CD8-positive, alpha-beta T cell (primary cell): ENCODE measurements at places on chromosomes 7 and 10.
A peak's percentile ranks its signal among the peaks of the same experiment; 100 is the strongest.

DNA sequence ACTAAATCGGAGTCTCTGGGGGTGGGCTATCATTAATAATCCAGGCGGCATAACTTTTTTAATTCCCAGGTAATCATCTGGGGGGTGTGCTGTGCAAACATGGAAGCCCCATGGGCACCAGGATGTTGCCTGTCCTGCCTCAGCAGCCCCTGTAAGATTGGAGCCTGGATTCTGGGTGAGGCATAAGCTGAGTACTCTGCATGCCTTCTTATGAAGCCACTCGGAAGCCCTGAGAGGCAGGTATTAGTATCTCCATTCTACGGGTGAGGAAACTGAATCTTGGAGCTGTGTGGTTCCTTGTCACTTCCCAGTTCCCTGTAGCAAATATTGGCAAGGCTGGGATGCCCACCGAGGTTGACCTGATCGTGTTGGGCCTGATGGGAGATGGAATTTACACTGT lies 7.4 kb upstream of the OPN4 start:
- no peak for DNase-seq

DNA sequence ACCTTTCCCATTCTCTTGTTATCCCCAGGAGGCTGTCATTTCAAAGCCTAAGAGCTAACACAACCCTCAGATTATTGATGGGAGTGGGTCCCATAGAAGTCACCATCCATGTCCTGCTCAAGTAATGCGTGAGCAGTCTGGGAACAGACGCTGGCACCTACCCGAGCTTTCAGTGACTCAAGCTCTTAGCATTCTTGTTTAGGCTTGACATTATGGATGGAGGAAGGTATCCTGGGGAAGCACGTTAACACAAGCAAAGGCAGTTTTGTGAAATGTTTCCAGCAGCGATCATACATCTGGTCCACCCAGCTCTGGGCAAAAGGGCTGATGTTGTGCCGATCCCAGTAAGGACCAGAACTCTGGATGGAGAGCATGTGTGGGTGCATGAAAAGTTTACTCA lies 30.0 kb upstream of the AUTS2 start:
- no peak for DNase-seq

GRCh38 chr7:30177965-30178364 lies 43.2 kb downstream of the MTURN start:
- DNase-seq: no peak

- peak; percentile 27 for DNase-seq
Measured at GRCh38 chr10:133142523-133143199, 17.4 kb upstream of the KNDC1 start.

DNA sequence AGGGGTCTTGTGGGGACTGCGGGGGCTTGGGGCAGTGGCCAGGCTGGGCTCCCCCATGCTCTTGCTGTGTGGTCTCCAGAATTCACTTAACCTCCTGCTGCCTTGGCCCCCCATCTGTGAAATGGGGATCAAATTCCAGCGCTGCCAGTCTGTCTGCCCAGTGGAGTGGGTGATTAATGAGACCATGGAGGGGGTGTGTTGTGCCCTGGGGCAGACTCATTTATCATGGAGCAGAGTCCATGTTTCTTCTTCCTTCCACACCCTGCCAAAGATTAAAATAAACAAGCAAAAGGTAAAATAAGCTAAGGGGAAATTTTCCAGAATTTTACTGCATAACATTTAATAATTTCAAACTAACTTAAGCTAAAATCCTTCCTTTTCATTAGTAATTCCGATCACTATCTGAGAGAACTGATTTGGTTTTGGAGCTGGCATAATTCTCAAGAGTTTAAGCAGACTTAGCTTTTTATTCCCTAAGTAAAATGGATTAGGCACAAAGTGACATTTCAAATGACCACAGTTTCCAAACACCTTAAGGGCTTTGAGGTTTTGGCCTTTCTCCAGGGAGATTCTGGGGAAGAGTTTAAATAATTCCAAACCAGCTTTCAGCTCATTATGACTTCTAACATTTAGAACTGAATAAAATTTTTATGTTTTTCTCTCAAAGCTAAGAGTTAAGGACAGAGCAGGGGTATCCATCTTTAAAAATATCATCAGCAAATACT lies 211.9 kb downstream of the CXCL12 start:
- DNase-seq: no peak

DNA sequence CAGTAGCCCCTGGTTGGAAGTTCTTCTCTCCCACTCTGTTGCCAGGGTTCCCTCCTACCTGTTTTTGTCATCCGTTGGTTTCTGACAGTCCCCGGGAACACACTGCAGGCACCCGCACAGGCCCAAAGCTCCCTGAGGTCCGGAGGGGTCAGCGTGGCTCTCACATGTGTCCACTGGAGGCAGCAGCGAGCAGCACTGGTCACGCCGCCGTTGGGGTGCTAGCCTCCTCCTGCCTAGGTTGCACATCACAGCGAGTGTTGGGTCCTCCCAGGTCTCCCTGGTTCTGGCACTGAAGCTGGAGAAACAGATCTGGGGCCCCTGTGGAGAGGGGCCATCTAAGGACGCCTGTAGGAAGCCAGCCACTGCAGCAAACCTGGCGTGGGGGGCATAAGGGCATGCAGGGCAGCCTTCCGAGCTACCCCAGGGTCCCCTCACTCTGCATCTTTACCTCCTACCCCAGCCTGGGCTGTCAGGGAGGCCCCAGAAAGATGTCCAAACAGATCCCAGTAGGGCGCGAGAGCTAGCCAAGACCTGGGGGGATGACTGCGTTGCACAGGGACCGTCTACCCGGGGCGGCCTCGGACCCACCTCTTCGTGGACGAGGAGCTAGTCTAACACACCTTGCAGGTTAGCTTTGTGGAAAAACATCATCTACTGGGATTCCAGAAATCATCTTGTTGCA lies 28.9 kb downstream of the LRRC27 start:
- DNase-seq: peak; percentile 30

DNA sequence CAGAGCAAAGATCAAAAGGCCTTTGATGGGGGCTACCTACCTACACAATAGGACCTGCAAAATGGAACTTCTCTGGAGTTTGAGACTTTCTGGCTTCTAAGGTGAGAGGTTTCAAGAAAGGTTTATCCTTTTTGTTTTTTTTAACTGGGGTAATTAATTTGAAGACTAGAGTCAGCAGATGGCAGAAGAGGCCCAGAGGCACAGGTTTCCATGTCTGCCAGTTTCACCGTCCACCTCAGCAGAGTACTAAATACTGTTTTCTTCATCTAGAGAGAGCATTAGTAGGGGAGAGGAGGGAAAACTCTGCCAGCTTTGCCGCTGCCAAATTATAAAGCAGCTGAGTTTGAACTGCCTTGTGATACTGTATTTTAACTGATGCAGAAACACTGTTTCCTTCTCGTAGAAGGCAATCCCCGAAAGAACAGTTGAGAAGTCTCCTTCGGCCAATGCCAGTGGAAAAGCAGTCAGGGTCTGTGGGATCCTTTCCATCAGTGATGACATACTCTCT lies 138.7 kb downstream of the SLC25A13 start:
- no peak for DNase-seq

DNA sequence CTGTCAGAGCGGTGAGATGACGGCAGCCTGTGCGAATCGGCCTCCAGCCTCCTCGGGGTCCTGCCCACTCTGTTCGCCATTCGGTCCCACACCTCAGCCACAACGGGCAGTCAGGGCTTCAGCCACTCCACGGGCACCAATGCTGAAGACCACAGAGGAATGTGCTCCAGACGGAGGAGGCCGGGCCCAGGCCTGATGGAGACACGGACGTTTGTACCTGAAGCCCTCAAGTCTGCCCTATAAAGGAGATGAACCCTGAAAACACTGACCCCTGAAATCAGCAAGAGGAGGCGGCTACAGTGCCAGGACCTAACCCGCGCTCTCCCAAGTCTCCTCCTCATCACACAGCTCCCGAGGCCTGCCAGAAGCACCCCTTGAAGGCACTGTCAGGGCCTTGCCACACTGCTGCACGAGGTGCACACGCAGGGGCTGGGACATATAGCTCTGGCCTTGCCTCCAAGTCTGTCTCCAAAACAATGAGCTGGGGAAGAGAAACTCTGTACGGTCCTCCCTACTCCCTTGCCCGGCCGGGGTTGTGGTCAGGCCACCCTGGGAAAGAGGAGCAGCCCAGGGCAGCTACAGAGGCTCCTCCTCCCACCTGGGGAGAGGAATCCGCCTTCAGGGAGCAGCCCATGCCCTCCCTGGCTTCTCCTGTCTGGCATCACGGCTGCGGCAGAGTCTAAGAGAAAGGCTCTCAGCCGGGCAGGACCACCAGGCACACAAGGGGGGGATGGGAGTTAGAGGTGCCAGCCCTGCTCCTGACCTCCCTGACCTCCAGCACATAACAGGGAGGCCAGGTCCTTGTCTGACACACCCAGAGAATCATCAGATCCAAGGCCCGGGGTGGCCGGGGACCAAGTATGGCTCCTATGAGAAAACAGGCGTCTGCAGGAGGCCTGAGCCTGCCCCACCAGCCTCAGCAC lies 310.1 kb downstream of the PTPRN2 start:
- DNase-seq: no peak

DNA sequence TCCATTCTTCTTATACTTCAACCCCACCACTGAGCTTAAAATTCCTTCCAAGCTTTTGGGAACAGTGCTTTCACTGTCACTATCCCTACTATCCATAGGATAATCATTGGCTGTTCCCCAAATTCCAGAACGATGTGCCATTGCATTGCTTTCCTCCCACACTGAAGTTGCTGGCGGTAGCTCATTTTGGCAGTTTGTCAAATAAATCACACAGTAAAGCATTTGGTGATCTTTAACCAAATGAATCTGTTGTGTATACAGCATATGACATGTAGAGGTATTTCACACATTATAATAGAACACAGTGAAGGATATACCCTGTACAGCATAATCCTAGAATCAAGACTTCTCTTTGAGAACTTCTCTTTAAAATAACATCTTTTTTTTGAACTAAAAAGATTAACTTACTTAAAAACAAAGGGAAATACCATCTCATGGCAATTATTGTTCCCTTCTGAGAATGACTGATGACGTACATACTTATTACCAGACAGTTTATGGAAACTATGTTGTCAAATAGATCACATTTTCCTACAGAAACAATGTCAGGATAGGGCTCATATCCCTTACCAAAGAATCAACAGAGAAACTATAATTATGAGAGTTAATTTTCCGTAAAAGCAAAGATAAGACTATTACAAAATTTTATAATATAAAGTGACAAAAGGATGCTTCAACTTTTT lies 93.6 kb downstream of the CTNNA3 start:
- no peak for DNase-seq

DNA sequence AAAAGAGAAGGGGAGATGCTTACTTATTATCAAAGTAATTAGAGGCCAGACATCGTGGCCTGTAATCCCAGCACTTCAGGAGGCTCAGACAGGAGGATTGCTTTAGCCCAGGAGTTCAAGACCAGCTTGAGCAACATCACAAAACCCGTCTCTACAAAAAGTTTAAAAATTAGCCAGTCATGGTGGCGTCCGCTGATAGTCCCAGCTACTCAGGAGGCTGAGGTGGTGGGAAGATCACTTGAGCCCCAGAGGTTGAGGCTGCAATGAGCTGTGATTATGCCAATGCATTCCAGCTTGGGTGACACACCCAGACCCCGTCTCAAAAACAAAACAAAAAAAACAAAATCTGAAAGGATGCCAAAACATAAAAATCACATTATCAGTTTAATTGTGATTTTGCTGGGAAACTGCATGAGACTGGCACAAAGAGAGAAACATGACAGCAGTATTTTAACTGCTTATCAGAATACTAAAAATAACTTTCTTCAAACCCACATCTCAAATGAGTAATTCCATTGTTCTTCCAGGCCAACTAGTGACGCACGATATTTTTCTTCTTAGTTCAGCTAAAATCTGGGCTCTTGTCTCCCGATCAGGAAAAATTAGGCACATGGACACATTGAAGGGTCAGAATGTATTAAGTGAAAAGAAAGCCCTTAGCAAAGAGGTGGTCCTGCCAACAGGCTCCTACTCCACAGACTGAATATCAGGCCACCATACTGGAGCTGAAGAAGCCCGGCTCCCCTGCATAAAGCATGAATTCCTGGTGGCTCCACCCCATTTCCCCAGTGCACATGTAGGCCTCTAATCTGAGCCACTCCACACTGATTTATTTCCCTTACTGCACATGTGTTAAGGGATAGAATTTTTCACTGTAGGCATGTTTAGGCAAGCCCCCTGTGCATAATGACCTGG lies 9.6 kb upstream of the CCM2 start:
- no peak for DNase-seq

- peak; percentile 11 for DNase-seq
Measured at GRCh38 chr10:119726676-119727261, 919 bp downstream of the INPP5F start.

DNA sequence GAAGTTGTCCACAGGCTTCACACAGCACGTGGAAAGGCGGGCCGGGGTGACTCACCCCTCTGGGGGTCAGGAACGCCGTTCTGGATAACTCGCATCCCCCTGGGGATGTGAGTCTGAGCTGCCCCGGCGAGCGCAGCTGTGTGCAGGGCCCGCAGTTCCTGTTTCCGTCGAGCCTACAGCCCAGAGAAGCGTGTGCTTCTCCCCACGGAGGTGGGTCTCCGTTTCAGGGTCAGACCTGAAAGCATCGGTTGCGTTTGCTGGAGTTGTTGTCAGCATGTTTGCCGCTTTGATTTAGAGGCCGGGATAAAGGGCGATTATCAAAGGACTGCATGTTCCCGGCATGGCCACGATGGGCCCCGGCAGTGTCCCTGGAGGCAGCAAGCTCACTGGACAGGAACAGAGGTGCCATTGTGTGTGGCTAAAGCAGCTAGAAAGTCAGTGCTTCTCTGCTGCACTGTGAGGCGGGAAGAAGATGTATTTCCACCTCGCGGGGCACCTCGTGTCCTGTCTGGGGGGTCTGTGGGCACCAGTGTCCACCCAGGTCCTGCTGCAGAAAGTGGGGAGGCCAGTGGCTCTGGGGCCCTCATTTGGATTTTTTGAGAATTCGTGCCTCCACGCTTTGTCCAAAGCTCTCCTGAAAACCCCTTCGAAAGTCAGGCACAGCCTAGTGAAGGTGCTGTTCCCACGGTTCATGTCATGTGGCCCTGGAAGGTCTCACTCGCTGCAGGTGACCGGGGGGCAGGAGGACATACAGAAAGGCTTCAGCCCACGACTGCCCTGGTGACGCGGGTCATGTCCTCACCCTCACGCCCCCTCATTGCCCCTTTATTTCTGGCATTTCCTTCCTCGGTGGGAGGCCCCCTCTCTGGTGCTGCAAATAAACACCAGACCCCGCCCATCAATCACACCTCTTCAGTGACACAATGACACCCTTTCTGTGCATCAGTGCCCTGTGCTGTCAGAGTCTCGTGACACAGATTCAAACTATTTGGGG lies 27.4 kb upstream of the GDI2 start:
- no peak for DNase-seq

GRCh38 chr10:59913547-59914237 lies 7.3 kb upstream of the CCDC6 start:
- no peak for DNase-seq

DNA sequence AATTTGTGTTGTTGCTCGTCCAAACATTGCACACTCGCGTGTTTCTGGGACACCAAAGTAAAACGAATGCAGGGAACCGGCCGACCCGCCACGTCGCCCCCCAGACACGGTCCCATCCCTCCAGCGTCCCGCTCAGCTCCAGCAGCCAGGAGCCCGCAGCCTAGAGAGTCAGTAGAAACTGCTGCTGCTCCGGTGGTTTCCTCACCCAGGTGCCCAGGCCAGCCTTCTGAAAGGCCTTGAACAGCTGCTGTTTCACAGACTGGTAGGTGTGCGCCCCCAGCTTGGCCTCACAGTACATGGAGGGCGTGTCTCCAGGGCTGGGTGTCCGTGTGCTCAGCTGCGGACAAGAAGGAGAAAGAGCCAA lies 126.8 kb downstream of the WDR37 start:
- no peak for DNase-seq

GRCh38 chr7:25659841-25660240 lies 431.6 kb upstream of the NPVF start:
- no peak for DNase-seq
